Upper lobe of left lung (tissue), 6 donors: ENCODE measurements at places on chromosomes 7 and 10.

- no peak for DNase-seq
These were observed 63.0 kb downstream of the CCDC71L start for GRCh38 chr7:106597751-106598546.

DNA sequence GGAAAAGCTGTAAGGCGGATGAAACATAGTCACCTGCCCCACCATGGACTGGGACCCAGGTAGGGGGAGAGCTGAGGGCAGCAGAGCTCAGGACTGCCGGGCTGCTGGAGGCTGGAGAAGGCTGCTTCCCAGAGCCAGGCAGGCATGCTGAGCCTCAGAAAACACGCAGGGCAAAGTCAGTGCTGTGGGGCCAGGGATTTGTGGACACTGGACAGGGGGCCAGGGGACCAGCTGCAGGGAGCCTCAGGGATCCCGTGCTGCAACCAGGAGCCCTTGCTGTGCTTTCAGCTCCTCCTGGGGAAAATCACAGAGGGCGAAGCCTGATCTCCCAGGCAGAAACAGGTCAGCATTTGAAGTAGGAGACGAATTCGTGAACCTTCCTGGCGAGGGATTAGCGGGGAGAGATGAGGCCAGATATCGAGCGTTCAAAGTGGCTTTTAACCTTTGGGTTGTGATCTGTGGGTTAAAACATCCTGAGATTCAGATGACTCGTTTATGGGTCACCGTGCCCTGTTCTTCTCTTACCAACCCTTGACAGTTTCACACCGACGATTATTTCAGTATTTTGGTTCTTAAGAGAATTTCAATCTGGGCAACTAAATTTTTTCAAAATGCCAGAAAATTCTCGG lies 85.6 kb upstream of the SHH start:
- no peak for DNase-seq

- DNase-seq: peak; percentile 79
These were observed 825 bp downstream of the TMEM176A start for GRCh38 chr7:150801242-150801945.

- DNase-seq: no peak
These were observed 18.4 kb downstream of the VSTM4 start for GRCh38 chr10:49096890-49097445.

GRCh38 chr7:18948521-18948920 lies 168.9 kb downstream of the TWIST1 start:
- DNase-seq: no peak

DNA sequence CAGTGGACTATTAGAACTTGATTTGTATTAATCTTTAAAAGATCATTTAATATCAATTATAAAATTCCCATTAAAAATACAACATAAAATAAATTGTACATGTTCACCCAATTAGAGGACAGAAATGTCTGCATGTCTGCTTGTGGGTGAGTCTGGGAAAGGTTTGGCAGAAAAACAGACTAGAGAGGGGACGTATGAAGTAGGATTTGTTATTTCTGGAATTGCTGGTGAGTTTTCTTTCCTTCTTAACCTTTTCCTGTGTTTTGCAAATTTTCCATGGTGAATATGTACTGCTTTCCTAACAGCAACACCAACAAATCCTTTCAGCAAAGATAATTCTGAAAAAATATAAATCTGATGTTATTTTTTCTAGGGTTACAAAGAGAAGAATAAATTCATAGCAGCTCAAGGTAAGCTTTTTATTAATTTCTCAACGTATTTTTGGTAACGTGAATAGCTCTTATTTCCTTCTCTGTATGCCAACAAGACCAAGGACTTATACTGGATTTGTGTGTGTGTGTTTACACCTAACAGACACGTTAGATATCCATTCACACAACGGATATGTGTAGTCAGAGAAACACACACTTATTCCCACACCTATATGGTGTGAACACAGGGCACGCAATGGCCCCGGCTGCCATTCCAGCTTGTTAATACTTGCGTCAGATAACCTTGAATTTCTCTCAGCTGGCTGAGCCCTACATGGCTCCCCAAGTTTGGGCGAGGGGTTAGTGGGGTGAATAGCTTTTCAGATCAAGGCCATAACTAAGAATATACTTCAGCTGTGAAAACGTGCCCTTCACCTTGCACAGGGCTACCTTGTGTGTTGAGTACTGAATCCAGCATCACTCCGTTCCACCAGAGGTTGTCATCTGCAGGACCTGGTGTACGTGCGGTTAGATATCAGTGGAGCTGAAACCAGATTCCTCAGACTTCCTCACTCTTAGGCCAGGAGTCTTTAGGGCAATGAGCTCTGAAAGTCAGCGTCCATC lies 64.6 kb downstream of the MKI67 start:
- no peak for DNase-seq

DNA sequence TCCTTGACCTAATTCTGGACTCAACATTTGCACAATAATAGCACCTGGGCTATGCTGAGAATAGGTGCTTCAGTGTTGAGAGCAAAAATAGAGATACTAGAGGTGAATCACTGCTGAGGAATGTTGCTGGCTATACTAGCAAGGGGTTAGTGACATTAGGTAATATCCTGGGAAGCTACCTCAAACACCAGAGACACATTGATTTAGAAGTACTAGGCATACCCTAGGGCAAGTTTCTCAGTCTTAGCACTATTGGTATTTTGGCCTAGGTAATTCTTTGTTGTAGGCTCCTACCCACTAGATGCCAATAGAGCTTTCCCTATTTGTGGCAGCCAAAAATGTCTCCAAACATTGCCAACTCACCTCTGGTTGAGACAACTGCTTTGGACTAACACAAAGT lies 484.0 kb upstream of the MBL2 start:
- no peak for DNase-seq

- no peak for DNase-seq
These were observed 46.5 kb upstream of the MSMB start for GRCh38 chr10:46092524-46093081.

GRCh38 chr7:130896051-130896881 lies 162.3 kb upstream of the KLF14 start:
- DNase-seq: no peak

- DNase-seq: no peak
These were observed 106.7 kb upstream of the LAMB4 start for GRCh38 chr7:108236681-108237415.

- no peak for DNase-seq
These were observed 421.9 kb upstream of the GALNT17 start for GRCh38 chr7:70710011-70710480.

DNA sequence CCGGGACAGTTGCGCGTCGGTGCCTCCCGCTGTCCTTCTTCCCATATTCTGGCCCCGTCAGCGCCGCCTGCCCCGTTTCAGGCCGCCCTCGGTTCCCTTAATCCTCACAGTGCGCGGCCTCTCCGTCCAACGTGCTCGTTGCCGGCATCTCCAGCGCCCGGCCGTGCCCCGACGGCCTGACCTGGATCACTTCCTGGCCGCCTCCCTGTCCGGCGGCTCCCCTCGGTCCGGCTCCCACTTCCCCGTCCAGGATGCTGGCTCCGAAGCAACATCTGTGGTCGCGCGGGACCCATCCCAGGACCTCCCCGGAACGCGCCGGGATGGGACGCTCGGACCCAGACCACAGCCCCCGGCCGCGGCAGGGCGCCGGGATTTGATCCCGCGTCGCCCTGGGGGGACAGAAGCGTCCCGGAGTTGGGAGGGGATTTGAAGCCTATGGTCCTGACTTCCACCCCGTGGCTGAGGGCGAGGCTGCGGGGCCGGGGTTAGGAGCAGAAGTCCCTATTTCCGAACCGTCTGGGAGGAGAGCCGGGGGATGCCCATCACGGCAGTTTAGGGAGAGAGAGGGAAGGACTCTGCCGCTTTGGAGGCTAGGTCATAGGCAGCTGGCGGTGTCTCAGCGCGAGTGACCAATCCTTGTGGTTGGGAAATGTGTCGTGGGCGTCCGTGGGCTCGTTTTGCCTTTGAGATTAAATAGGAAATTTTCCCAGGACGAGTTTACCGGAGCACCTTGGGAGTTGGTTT lies 53.8 kb downstream of the KCTD7 start:
- no peak for DNase-seq

GRCh38 chr7:36048902-36049240 lies 104.2 kb upstream of the EEPD1 start:
- no peak for DNase-seq

GRCh38 chr7:121275204-121275603 lies 53.6 kb upstream of the WNT16 start:
- no peak for DNase-seq

GRCh38 chr7:155584763-155585531 lies 38.6 kb upstream of the CNPY1 start:
- no peak for DNase-seq

DNA sequence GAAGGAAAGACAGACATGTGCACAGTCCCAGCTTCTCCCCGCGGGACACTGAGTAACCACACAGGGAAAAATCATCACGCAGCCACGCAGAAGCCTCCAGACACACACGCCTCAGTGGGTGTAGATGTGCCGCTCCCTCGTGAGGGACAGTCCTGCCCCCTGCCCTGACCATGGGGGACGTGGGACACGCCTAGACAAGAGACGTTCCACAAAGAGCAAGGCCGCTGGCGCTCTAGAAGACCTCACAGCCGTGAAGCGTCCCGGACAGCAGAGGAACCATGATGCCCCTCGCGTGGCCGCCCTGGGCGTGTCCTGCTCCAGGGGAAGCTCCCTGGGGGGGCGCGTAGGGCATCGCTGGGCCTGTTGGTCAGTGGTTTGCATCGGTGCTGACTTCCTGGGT lies 210.8 kb downstream of the DNAJB6 start:
- no peak for DNase-seq

GRCh38 chr7:88597941-88598425 lies 161.5 kb upstream of the ZNF804B start:
- no peak for DNase-seq

DNA sequence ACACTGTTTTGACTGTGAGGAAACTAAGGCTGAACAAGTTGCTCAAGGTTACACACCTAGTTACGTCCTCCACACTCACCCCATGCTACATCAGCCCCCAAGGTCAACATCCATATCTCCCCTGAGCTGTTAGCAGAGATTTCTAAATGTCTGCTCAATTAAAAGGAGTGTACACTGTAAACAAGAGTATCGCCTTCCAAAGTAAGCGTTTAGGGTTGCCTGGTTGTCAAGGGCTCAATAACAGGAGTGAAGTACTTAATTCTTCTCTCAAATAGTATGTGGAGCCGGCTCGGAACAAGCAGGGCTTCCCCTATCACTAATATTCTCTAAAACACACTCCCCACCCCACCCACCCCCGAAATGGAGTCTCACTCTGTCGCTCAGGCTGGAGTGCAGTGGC lies 412.8 kb upstream of the GALNT17 start:
- no peak for DNase-seq

DNA sequence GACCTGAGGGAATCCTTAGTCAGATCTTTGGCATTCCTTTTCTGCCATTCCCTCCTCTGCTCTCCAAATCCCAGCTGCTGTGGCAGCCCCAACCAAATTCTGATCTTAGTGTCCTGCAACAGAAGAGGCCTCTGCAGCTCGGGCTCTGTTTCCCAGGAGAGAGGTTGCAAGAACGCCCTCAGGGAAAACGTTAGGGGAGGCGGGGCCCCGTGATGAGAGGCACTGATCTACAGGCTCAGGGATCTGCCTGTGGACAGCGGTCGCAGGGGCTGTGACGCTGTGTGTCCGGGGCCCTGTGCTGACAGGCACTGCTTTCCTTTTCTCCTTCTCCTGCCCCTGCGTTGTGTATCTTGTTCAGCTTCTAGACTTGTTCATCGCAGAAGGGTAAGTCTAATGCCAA lies 57.3 kb upstream of the DPYSL4 start:
- DNase-seq: no peak

GRCh38 chr7:142556740-142557139 lies 192.5 kb upstream of the PRSS1 start:
- DNase-seq: no peak

DNA sequence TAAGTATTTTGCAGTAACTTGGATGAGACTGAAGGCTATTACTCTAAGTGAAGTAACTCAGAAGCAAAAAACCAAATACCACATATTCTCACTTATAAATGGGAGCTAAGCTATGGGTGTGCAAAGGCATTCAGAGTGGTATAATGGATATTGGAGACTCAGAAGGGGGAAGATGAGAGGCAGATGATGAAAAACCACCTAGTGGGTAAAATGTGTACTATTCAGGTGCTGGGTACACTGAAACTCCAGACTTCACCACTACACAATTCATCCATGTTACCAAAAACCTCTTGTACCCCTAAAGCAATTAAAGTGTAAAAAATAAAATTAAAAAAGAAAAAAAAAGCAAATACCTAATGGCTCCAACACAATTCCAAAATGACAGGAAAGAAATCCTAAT lies 351.7 kb downstream of the NXPH1 start:
- DNase-seq: no peak

GRCh38 chr10:125482108-125482507 lies 200.9 kb downstream of the TEX36 start:
- DNase-seq: no peak

- DNase-seq: peak; percentile 31
These were observed 1.2 kb downstream of the HIPK2 start for GRCh38 chr7:139776486-139777132.
